ENCODE measurements at places on chromosomes 6 and 20.
A peak's percentile ranks its signal among the peaks of the same experiment; 100 is the strongest.

DNA sequence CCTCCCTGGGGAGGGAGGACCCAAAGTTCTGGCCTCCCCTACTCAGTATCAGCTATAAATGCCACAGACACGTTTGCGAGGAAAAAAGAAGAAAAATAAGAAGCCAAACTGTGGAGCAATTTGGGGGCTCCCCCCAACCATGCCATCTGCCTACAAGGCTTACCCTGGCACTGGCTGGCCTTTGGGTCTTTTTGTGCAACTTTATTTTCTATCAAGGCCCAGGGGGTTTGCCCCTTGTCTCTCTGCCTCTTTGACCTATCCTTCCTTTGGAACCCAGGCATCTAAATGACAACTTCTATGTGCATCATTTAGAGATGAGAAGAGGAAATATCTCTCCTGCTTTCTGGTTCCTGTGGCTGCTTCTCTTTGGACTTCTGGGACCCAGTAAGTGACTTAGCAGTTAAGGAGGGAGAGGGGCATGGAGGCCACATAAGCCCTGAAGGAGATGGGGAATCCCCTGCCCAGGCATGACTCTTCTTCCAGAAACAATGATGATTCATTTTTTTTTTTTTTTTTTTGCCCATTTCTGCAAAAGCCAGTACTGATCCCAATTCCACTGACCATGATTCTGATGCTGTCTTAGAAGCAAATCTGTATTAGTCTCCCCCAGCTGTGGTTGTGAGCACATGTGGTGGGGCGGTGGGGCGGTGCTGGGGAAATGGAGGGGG, at the start of gene MUC22:
TSS of gene MUC22 (plus strand) at position 82 of the 668 bp plus-strand sequence. CDS start at position 315, 233 bp downstream.
- DNase-seq = peak; percentile 9

DNA sequence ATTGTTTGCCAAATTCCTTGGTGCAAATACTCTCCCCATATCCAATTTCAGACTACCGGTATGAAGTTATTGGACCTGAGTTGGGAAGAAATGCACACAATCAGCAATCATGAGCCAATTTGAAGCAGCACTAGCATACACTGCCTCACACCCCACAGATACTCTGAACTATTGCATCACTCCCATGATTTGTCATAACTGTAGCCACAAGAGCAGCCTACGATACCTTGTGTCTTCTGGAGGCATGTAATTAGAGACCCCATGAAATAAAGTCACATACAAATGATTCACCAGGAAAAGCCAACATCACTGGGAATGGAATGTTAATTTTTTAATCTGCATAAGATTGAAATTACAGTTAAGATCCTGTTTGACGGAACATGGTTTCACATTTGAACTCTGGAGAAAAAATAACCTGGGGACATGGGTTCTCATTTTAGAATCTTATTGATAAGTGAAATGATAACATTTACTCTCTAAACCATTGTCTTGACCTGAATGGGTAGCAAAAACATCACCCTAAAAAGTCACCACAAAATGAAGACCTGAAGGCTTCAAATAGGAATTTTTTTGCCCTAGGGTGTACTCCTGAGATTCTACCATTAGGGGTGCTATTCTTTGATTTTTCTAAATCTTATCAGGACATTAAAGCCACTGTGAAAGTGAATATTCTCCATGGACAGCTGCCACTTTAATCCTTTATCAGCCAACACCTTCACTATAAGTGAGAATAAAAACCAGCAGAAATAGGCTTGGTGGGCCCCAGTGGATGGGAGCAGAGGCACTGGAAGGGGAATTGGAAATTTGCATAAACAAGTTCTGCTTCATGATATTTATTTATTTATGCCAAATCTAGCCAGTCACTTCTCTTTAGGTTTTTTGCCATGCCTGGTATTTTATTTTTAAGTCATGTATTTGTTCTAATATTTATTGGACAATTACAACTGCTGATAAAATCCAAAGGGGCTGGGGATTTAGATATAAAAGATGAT, 34.5 kb upstream of the HBS1L start:
- peak; percentile 1 for DNase-seq

DNA sequence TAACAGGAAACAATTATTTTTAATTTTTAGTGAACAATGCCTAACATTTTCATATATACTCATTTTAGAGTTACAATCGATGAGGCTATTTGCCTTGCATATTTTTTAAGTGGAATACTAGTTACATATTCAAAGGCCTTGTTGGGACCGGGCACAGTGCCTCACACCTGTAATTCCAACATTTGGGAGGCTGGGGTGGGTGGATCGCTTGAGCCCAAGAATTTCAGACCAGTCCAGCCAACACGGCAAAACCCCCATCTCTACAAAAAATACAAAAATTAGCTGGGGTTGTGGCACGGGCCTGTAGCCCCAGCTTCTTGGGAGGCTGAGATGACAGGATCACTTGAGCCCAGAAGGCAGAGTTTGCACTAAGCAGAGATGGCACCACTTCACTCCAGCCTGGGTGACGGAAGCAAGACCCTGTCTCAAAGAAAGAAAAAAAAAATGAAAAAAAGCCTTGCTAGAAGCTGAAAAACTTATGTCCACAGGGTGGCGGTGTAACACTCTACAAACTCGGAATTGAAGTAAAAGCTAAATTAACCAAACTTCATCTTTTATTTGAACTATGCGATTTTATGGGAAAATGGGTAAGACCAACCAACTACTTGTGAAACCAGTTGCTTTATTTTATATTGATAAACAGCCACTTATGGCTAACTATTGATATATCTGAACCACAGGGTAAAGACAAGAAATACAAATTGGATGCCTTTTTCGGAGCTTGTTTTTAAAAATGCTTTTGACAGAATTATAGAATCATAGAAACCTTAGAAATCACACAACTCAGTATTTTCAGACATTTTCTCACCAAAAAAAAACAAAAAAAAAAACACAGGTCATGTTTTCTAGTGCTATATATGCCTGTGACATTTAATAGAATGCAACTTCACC, 24.1 kb upstream of the ROS1 start:
- no peak for DNase-seq

GRCh38 chr6:161186173-161186769, 87.6 kb downstream of the AGPAT4 start:
- peak; percentile 63 for DNase-seq

- no peak for DNase-seq
Observed at GRCh38 chr6:124536157-124536841, 425.9 kb upstream of the RNF217 start.

DNA sequence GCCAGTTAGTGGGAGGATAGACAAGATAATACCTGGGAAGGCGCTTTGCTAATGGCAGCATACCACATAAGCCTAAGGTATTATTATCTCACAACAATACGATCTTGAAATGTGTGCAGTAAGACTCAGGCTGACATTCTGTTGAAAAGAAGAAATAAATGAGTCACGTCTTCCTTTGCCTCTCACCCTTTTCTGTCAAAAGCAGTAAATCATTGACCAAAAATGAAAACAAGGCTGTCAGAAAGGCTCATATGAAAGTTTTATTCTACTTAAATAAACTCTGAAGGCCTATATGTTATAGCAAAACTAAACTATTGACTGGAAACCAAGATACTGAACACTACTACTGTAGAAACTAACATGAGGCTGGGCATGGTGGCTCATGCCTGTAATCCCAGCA, 43.1 kb upstream of the IL20RA start:
- DNase-seq = no peak

DNA sequence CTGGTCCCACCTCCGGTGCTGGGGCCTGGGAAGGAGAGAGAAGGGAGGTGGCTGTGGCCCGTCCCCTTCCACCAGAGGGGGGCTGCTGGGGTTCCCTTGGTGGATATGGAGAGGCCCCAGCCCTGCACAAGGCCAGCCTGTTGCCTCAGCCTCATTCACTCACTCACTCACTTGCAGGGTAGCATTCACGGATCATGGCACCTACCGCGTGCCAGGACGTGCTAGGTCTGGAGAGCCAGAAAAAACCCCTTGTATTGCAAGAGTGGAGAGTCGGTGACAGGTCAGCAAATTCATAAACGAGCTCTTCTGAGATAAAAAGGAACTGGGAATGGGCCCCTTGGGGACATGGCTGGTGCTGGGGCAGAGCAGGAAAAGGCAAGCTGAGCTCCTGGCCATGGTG, 6.4 kb upstream of the ZBTB46 start:
- DNase-seq = no peak

GRCh38 chr20:43717616-43717995, 9.2 kb downstream of the GTSF1L start:
- DNase-seq = no peak

- DNase-seq = no peak
Observed at GRCh38 chr6:161226009-161226964, 47.6 kb downstream of the AGPAT4 start.

DNA sequence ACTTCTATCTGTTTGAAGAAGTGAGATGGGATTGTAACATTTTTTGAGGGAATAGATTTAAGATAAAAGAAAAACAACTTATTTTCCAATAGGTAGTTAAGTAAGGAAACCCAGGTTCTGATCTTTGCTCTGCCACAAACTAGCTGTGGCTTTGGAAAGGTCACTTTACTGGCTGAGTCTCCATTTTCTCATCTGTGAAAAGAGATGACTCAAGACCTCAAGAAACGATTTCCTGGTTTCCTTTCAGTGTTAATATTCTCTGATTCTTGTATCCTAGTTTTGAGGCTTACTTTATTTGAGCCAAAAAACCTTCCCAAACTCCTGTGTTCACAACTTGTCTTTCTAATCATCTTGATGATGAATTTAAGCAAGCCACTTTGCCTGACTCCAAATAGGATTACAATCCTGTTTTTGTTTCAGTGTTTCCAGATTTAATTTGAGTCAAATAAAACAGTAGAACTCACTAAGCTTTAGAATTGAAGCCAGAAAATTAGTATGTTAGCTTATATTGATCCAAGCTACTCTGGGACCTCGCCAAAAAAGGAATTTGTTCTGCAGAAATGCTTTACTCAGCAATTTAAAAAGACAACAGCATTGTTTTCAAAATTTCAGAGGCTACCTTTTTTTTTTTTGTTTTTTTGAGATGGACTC, 51.1 kb downstream of the ENPP1 start:
- DNase-seq = peak; percentile 23

DNA sequence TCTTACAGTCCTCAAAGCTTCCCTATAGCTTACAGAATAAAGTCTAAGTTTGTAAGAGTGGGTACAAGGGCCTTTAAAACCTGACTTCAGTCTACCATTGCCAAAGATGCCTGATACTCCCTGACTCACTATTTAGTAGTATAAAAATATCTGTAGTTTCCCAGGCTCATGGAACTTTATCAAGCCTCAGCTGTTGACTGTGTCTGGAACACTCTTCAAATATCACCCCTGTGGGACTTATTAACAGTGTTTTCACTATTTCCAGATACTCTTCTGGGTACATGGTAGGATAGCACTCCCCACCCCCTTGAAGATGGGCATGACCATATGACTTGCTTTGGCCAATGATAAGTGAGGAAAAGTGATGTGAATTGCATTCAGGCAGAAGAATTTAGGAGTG, 105.3 kb upstream of the TENT5A start:
- no peak for DNase-seq

DNA sequence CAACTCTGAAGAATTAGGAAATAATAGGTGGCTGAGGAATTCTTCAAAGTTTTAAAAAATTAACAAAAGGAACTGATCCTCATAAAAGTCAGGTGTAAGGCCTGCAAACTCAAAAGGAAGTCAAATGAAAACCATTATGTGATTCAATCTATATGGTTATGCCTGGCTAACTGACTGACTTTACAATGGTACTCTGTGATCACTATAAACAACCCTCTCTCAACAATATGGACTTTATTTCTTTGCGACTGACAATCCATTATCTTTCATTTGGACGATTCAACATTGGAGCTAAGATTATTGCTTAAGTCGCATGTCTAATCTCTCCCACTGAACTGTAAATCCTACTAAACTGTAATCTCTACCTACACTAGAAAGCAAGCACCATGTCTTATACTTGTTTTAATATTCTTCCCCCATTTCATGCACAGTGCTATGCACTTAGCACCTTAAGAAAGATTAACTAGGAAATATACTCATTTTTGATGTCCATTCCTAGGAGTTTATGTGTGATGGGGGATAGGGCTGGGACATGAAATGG, 1.4 kb downstream of the STK38 start:
- no peak for DNase-seq

- DNase-seq = no peak
Observed at GRCh38 chr6:114650891-114651290, 308.1 kb upstream of the HS3ST5 start.

GRCh38 chr20:51426718-51427650, 115.5 kb downstream of the NFATC2 start:
- no peak for DNase-seq

DNA sequence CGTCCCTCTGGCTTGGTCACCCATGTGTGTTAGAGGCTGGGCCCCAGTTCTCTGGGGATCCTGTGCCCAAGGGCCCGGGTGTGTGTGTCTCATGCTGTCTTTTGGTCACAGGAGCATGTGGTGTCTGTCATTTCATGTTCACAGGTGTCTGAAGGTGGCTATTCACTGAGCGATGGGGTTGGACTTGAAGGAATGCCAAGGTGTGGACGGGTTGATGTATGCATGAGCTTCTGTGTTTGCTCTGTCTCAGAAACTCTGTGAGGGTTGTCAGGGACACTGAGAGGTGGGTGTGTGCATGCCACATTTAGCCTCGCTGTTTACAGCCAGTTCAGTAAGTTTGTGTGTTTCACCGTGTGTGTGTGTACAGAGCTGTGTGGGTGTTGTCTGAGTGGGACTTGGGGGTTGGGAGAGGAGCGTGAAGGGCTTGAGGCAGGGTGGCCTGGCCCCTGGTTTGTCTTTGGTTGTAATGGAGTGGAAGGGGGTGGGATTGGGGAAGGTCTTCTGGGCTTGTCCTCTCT, 1.2 kb downstream of the DDR1 start:
- DNase-seq = no peak

DNA sequence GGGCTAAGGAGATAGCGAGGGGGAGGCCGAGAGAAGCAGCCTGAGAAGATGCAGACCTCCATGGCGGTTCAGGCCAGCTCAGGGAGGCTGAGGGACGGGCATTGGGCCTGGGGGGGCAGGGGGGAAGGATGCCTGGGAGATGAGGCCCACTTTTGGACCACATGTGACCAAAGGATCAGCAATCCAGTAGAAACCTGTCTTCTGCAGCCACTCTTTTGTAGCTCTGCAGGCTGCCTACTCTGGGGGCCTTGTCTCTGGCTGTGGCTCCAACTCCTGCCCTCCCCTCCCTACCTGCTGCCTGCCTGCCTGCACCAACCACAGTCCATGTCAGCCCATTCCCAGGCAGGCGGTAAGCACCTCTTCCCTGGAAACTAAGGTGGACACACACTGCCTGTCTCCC, 106.8 kb upstream of the MLN start:
- no peak for DNase-seq

- DNase-seq = no peak
Observed at GRCh38 chr6:6002848-6003620, 3.7 kb downstream of the NRN1 start.

- no peak for DNase-seq
Observed at GRCh38 chr6:53647462-53648094, 18.0 kb downstream of the KLHL31 start.
